ENCODE measurements at places on chromosomes 3 and 15. TPM values are rescaled to one million over a fixed set of nuclear protein-coding genes. Genes with fewer than 3 reads are reported as not detected.

DNA sequence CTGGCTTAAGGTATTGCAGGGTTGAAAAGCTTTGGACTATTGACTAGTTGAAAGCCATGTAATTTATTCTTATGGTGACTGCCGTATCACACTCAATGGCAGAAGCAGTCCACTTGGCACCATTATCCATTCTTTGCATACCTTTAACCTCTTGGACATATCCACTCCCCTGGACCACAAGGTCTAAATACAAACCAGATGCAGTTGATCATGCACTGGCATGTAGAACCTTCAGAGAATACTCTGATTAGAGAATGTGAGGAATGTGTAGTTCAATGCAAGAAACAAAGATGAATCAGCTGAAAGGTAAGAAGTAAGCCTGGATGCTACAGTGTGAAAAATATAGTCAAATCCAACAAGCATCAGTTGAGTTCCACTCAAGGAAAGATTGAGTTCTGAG lies 93.1 kb downstream of the FRMD5 start:
- DNase-seq = no peak

DNA sequence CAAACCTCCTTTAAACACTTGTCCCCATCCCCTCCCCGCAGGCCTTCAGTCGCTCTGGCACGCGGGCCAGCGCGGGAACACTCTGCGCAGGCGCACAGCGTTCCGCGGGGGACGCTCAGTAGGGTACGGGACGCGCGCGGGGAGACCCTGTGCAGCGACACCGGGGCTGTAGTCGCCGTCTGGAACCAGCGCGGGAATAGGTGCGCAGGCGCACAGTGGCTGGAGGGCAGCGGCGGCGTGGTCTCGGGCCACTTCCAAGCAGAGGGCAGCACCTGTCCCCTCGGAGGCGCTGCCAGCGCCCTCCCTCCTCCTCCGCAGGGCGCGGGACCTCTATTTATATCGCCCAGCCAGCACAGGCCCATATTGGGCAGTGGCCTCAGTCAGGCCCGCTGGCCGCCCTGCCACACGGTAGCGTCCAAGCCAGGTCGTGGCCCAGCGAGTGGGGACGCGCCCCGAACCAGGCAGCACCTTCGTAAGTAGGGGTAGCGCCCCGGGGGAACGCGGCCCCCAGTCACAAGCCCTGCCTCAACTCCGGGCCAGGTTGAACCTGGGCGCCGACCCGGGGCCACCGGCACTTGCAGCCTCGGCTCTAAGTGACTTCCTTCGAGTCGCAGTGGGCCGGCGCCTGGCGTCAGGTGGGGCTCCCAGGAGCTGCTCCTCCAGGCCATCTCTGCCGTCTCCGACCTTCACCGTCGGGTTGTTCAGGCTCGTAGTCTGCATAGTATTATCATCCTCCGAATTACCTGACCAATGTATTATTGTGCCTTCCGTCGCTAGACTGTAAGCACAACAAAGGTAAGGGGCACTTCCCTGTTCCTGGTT lies at the start of gene KBTBD12:
Gene KBTBD12 (plus strand): TSS at position 118 of the 822 bp plus-strand sequence. CDS start 7,830 bp downstream, outside the sequence.
- peak; percentile 50 for DNase-seq

DNA sequence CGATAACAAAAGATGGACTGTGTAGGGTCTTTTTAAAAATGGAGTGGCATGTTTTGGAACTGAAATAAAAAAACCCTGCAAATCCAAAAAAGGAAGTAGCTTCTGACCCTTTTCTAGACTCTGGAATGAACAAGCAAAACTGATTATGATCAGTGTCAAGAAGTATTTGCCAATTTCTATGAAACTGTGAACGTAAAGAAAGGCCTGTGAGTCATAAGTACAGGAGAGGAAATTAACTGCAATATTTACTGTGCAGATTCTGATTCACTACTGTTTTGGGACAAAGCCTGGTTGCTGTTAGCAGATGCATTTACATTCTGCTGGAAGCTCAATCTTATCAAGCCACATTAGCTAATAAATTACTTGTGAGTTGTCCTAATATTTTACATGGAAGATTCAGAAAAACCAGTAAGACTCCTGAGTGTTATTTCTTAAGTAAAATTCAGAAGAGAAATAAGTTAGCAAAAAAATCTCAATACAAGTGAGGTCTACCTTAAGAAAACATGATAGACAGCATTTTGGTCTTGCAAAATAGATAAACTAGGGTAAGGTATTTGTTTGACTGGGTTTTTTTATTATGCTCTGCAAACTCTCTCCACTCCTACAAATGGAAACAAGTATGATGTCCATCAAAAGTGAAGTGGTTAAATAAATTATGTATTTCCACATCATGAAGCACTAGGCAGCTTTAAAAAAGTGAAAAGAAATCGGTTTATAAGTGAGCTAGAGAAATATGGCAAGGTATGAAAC lies 90.2 kb upstream of the LMOD3 start:
- DNase-seq = no peak

The GP5 gene
- not detected for total RNA-seq

The CD96 gene
- total RNA-seq = 0.54 TPM

DNA sequence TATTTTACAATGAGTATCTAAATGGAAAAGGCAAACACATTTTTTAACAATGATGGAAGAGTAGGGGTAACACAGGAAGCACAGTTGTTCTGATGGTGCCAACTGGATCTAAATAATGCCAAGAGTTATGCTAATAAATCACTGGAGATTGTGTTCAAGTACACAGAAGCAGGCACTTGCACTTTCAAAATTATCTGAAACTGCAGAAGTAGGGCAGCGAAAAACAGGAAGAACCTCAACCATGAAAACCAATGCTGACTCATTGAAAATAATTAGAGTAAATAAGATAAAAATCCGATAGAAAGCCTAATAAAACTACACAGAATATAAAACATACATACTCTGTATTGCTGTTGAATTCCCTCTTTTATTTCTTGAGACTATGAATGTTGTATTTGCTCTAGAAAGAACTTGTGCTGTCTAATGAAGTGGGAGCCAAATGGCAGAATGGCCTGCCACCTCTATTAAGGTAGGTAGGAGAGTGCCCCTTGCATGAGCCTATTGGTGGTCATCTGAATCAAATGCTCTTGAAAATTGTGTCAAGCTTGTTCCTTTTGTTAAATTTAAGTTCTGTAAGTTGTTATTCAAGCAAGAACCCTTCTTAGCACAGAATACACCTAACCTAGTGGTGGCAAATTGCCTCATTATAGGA lies 93.7 kb downstream of the ABI3BP start:
- DNase-seq = no peak

All from right cardiac atrium (tissue), 5 donors.